ENCODE measurements at places on chromosomes 7 and 10.

GRCh38 chr10:6699336-6699735 is 119.3 kb upstream of the PRKCQ start:
- no peak for DNase-seq

DNA sequence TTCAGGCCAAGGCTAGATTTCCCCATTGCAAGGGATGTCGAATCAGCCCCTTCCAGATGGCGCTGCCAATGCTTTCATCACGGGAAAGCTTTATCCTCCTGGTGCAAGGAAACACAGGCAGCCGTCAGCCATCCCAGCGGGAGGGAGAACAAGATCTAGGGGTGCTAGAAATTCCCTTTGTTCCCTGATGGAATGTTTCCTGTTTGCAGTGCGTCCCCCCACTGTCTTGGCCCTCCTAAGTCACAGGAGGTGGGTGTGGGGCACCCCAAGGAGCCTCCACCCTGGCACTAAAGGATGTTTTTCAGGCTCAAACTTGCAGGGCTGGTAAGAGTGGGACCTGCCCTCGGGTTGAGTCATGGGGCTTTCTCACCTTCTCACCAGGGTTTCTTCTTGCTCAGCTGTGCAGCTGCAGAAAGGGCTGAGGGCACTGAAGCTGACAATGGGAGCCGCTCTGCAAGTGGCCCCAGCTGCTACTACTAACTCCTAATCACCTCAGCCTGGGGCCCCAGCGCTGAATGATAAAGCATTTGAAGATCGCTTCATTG is 103.6 kb downstream of the PRPF18 start:
- DNase-seq = no peak

DNA sequence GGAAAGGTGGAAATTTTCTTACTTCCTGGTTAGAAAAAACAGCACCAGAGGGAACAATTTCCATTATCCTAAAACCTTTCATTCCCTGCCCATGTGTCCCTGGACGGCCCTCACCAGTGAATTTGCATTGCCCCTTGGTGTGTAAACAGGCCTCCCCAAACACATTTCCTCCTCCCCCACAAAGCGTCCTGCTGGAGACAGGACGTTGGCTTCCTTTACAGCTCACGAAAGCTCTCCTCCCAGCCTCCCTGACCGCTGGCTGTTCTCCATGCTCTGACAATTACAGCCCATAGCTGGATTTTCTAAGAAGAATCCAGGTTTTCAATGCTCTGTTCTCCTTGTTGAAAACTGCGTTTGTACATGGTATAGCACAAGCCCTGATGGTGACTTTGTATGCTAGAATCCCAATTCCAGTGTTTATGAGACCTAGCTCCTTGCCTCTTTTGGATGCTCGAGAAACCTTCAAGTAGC is 724.2 kb upstream of the CELF2 start:
- DNase-seq = no peak

- DNase-seq = no peak
Measured at GRCh38 chr10:108808228-108808627, 1115.1 kb downstream of the XPNPEP1 start.

DNA sequence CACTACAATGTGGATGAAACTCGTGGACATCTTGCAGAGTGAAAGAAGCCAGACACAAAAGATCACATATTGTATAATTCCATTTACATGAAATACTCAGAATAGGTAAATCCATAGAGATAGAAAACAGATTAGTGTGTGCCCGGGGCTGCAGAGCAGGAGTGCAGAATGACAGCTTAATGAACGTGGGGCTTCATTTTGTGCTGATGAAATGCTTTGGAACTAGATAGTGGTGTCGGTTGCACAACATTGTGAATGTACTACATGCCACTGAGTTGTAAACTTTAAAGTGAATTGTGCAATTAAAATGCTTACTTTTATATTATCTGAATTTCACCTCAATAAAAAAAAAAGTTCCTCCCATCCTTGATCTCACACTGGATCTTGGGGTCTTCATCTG is 31.8 kb upstream of the CARD11 start:
- no peak for DNase-seq

Measured in urothelium cell line (cell line).